Right cardiac atrium (tissue), 5 donors: ENCODE measurements at places on chromosomes 4 and X. TPM values are rescaled to one million over a fixed set of nuclear protein-coding genes. Genes with fewer than 3 reads are reported as not detected.

DNA sequence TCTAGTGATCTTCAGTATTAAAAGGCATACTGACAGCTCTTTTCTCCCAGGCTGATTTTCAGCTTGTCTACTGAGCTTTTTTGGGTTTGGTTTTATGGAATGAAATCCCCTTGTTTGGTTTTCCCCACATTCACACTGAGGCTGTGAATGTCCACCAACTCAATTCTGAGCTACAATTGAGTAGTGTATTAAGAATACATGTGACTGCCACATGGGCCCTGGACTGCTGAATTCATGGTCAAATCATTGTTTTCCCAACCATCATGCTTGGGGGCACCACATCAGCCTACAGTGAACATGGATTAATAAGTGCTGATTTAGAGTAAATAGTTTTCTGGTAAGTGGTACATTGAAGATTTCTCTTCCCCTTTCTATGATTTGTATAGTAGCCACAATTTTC lies 32.4 kb downstream of the RTL9 start:
- DNase-seq: no peak

Gene PPBP
- total RNA-seq: not detected

GRCh38 chrX:148771440-148771839 lies 271.0 kb downstream of the AFF2 start:
- DNase-seq: no peak

DNA sequence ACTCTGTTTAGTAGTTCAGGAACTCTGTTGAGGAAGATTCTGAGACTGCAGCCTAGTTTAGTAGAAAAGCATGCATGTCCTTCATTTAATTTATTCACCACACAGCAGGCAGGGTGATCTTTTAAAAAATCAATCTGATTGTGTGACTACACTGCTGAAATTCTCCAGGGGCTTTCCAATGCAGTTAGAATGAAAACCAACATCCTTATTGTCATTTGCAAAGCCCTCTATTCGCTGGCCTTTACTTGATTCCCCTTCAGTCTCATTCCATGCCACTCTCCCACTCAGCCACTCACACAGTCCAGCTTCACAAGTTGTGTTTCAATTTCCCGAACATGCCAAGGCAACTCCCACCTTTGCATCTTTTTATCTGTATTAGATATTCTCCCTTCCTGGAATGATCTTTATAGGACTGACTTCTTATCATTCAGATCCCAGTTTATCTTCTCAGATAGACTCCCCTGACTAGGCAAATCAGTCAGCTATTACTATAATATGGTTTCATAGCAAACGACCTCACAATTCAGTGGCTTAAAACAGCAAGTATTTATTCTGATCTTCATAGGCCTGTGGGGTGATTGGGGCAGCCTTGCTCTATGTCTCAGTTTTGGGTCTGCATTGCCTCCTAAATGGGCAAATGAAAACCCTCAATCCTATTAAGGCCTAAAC lies 21.3 kb upstream of the FTHL17 start:
- DNase-seq: no peak

GRCh38 chr4:110371016-110371770 lies 104.8 kb upstream of the ENPEP start:
- DNase-seq: no peak

Gene ARSJ
- 8.7 TPM for total RNA-seq

Gene XK
- total RNA-seq: 9.2 TPM

- DNase-seq: no peak
These were observed at the start of gene SLC9B2 for GRCh38 chr4:103076747-103077347. Gene SLC9B2, minus strand, starts transcription at chr4:103076761. Its CDS starts 9,211 bp downstream, at chr4:103067550.

GRCh38 chr4:80243274-80244018 lies 23.0 kb upstream of the FGF5 start:
- no peak for DNase-seq

- no peak for DNase-seq
These were observed 71.8 kb downstream of the C4orf46 start for GRCh38 chr4:158599765-158600498.

DNA sequence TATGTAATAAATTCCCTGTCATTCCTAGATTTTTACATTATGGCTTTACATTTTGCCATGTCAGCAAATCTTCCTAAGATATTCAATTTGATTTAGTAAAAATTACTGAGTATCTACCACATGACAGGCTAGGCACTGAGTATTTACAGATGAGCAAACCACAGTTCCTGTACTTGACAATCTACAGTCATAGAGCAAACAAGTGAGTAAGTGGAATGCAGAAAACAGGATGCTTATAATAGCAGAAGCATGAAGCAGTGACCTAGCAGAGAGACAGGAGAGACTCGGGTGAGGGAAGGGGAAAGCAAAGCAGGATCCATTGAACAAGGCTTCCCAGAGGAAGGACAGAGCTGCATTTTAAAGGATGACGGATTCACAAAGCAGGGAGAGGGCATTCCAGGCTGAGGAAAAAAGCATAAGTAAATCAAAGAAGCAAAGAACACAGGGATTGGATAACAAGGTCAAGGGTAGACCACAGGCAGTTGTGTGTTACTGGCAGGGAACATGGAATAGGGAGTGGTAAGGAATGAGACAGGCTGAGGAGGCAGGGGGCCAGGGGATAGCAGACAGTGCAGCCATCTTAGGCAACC lies 124.7 kb upstream of the C1QTNF7 start:
- no peak for DNase-seq

Gene PUDP
- total RNA-seq: 18.3 TPM

DNA sequence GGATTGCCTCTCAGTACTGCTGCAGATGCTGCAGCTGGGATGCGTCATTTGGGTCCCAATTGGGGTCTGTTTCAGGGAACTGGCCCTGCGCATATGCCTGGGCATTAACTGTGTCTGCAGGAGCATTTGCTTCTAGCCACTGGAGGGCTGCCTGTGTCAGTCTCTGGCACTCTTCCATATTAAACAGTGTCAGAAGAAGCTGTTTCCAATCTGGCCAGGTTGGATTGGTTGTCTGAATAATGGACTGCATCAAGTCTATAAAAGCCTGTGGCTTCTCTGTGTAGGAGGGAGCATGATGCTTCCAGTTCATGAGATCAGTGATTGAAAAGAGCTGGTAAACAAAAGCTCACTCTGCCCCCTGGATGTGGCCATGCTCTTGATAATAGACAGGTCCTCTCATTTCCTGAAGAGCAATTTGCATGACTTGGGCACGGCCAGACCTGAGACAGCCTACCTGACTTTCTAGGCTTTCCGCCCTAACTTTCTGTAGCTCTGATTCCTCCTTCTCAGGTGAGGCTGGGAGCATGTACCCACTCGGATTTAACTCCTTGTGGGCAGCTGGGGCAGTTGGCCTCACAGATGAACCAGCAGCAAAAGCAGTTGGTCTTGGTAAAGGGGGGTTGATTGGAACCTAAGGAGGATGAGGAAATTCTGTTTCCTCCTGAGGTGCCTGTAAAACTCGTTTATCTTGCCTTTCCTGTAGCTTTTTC lies 29.2 kb downstream of the SULT1E1 start:
- DNase-seq: no peak

Gene CCNB3
- total RNA-seq: 0.26 TPM

DNA sequence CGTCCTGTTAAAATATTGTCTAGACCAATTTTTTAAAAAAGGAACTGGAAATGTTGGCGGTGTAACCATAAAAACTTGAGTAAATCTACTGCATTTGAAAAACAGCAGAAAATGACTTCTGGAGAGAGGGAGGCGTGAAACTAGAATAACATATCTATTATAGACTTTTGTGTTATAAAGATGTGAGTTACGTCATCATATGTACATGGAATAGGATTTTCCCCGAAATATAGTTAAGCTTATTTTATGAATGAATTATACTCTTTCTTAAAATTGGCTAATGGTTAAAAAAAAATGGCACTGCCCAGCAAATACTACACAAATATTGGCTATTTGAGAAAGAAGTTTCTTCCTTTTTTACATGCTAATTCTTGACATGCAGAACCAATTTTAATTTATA lies 147.1 kb upstream of the TEX13C start:
- no peak for DNase-seq

- no peak for DNase-seq
These were observed 5.3 kb downstream of the EDA2R start for GRCh38 chrX:66633541-66633940.

Gene POU3F4
- total RNA-seq: not detected

- no peak for DNase-seq
These were observed 89.0 kb upstream of the BMPR1B start for GRCh38 chr4:94668724-94669123.

DNA sequence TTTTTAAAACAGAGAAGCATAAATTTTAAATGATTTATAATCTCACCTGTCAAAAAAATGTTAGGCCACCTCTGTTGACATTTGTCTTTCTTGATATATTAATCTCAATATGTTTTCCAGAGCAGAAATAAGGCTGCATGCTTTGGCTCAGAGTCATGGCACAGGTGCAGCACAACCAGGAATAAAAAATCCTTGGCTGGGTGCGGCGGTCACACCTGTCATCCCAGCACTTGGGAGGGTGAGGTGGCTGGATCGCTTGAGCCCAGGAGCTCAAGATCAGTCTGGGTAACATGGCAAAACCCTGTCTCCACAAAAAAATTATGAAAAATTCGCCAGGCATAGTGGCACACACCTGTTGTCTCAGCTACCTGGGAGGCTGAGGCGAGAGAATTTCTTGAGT lies 18.1 kb downstream of the CPLX1 start:
- DNase-seq: no peak

DNA sequence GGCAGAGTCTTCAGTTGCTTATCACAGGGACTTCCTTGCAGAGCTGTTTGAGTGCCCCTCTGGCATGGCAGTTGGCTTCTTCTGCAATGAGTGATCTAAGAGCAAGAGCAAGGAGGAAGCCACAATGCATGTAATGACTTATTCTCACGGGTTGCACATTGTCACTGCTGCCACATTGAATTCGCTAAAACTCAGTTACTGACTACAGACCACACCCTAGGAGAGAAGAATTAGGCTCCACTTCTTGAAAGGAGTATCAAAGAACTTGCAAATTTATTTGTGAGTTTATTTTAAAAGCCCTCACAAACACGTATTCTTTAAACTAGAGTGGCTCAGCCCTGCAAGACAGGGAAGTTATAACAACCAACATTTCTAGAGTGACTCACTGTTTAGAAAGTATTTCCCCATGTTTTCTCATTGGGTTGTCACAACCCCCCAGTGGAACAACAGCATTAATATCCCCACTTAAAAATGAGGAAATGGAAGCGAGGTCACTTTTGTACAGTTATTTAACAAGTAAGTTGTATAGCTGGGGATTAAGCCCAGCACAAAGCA lies 32.4 kb upstream of the RBPJ start:
- DNase-seq: no peak

GRCh38 chrX:16213961-16214360 lies 46.7 kb downstream of the MAGEB17 start:
- no peak for DNase-seq

Gene PRDM8
- 1.3 TPM for total RNA-seq

Gene SPINK2
- total RNA-seq: 21.8 TPM

Gene F8A2
- not detected for total RNA-seq

Gene P2RY10
- 0.57 TPM for total RNA-seq
